Common myeloid progenitor, CD34-positive (primary cell): ENCODE measurements at places on chromosomes 5 and 9.

- DNase-seq = peak; percentile 69
These were observed 30.0 kb upstream of the SUSD3 start for GRCh38 chr9:93028448-93029006.

GRCh38 chr5:78377056-78377717 is 16.8 kb downstream of the SCAMP1 start:
- no peak for DNase-seq

DNA sequence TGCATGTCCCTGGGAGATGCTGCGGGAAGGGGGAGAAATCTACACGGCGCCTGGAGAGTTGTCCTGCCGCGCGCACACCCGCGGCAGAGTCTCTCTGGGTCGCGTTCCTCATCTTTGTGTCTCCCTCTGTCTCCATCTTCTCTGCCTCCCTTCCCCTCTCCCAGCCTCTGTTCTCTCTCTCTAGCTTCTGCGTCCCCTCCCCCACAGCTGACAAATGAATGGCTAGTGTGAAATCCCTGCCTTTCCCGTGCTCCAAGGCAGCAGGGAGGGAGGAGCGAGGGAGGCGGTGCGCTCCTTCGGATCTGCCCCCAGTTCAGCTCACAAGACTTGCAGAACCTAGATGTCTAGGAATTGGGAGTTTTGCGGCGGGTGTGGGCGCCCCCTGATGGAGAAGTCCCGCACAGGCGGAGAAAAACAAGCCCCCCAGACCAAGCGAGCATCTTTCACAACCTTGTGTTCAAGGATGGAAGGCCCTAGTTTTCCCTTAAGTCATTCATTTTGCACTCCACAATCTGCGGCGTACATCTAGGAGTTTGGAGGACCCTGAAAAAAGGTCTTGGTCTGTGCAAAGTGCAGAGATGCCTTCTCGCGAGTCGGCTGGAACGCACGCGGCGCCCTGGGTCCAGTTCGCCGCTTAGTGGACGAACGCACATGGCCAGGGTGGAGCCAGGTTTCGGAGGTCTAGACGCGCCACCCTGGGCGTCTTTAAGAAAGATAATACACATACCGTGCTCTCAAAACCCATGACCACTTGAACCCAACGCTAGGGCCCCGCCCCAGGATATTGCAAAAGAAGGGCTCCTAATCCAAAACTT is 2.0 kb downstream of the VCAN start:
- peak; percentile 71 for DNase-seq

GRCh38 chr9:118918180-118918579 is 451.1 kb downstream of the BRINP1 start:
- no peak for DNase-seq

- no peak for DNase-seq
These were observed 657.7 kb downstream of the PRR16 start for GRCh38 chr5:121121786-121122185.

- no peak for DNase-seq
These were observed 15.2 kb downstream of the IPPK start for GRCh38 chr9:92654481-92655301.

- DNase-seq = no peak
These were observed 3.1 kb downstream of the EIF4E1B start for GRCh38 chr5:176633598-176633997.

DNA sequence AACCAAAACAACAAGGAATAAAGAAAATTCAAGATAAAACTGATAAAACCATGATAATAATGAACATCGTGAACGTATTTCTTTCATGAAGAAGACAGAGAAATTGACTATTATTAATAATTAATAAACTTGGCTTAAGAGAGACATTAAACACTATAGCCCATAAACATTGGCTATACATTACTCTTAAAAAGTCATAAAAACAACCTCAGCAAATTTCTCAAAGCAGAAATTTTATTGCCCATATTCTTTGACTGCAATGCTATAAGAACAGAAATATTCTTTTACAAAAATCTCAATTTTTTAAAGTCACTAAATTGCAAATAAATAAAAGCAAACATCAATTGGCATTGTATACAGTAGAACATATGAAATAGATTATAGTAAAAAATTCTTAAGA is 42.5 kb downstream of the CSF2 start:
- DNase-seq = no peak

DNA sequence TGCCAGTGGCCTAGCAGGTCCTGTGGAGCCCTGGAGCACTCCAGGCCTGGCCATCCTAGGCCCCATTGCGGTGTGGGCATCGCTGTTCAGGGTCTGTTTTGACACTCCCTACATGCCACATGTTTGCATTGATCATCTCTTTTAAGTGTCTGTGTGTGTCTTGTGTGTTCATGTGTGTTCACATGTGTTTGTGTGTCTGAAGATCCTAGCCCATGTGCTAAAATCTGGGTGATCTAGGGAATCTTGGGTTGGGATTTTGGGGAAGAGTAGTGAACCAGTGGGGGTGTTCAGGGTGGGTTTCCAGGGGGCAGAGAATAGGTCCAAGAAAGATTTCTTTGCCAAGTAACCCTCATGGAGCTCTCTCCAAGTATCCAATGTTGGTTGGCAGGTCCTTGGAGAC is 8.4 kb downstream of the PSD2 start:
- DNase-seq = no peak

DNA sequence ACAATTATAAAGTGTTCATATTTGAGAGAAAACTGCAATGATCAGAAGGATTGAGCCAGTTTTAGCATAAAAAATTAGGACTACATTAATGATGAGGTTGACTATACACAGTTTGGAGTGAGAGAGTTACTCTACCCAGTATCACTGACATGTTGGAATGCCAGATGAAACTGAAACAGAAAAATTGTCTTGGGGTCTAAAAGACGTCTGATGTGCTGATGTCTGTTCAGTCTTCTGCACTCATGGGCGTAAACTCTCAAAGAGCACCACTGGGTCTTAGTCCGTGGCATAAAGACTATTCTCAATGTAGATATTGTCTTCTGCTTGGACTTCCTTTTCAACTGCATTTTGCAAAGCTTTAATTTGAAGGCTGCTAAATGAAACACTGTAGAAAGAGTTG is 29.5 kb downstream of the HAVCR1 start:
- no peak for DNase-seq

GRCh38 chr5:180915924-180916323 is 17.0 kb downstream of the BTNL8 start:
- DNase-seq = no peak

GRCh38 chr5:153807801-153808200 is 230.9 kb downstream of the FAM114A2 start:
- no peak for DNase-seq

- DNase-seq = no peak
These were observed 31.8 kb downstream of the CCNJL start for GRCh38 chr5:160280384-160281095.
